AG10803 (cell line): ENCODE measurements at places on chromosomes 16 and 17.
A peak's percentile ranks its signal among the peaks of the same experiment; 100 is the strongest.

DNA sequence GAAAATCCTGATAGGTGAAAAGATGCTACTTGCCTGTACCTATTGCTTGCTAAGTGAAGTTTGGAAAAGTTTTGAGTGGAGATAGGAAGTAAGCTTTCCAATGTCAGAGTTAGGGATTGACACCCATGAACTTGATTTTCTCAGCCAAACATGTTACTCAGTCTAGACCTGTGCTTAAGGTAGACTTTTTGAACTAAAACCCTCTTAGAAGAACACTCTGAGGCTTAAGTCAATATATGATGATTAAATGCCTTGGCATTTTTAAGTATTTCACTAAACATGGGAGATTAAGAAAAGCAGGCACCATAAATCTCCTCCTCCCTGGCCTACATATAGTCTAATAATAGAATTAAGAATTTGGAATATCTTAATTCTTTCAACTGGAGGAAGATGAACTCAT, 785.6 kb upstream of the SOX9 start:
- DNase-seq = peak; percentile 28

DNA sequence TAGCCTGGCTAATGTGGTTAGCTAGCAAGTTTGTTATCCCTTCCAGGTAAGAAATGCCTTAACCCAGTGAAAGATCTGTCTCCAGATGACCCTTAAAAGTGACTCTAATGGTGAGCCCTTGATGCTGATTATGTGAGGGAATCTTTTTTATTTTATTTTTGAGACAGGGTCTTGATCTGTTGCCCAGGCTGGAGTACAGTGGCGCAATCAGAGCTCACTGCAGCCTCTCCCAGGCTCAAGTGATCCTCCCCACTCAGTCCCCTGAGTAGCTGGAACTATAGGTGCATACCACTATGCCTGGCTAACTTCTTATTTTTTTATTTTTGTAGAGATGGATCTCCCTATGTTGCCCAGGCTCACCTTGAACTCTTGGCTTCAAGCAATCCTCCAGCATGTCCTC, 10.8 kb upstream of the HP start:
- DNase-seq = no peak

- peak; percentile 7 for DNase-seq
Observed at GRCh38 chr16:74742051-74742481, 32.6 kb downstream of the FA2H start.

GRCh38 chr17:44105941-44106340, 17.5 kb downstream of the HDAC5 start:
- DNase-seq = no peak

- DNase-seq = peak; percentile 33
Observed at GRCh38 chr16:17194190-17194780, 276.5 kb downstream of the XYLT1 start.

GRCh38 chr17:27492470-27492869, 36.2 kb downstream of the KSR1 start:
- no peak for DNase-seq

DNA sequence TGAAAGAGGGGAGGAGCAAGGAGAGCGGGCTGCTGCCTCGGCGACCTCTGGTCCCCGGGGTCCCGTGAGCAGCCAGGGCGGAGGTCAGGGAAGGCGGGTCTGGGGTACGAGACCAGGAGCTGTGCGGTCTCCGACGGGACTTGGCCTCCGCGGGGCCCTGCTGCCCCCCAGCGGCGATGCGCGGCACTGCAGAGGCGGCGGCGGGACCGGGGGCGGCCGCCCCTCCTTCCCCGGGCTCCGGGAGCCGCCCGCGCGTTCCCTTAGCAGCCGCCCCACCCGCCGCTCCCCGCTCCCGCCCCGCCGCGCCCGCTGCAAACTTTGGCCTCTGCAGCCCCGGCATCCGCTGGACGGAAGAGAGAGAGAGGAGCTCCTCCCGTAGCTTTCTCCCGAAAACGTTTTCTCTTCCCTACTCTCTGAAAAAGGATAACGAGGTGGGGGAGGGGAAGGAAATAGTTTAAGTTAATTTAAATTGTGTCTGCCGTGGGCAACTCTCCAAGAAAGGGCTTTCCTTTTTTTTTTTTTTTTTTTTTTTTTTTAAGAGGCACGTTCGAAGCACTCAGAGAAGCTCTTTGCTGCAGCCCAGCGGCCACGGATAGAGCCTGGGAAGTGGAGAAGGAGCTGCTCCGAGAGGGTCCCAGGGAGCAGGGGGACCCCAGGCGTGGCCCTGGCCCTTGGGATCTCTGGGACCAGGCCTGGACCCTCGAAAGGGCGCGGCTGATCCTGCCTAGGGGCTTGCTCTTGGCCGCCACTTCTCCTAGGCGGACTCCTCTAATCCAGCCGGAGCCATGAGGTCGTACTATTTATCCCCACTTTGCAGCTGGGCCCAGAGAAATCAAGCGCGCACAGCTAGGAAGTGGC, 43.2 kb downstream of the C16orf82 start:
- peak; percentile 60 for DNase-seq

DNA sequence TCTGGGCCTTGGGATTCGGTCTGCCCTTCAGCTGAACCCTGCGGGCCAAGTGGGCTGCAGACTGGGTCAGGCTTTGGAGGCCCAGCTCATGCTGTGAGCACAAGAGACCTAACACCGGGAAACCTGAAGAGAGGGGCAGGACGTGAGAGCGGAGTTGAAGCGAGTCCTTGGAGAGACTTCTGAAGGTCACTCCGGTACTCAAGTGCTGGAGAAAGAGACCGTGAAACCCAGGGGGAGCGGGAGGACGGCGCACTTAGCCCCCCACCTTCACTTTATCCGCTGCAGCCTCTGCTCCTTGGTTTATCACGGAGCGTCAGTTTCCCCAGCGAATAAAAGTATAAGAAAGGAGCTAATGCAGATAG, 361 bp downstream of the UQCRC2 start:
- no peak for DNase-seq

DNA sequence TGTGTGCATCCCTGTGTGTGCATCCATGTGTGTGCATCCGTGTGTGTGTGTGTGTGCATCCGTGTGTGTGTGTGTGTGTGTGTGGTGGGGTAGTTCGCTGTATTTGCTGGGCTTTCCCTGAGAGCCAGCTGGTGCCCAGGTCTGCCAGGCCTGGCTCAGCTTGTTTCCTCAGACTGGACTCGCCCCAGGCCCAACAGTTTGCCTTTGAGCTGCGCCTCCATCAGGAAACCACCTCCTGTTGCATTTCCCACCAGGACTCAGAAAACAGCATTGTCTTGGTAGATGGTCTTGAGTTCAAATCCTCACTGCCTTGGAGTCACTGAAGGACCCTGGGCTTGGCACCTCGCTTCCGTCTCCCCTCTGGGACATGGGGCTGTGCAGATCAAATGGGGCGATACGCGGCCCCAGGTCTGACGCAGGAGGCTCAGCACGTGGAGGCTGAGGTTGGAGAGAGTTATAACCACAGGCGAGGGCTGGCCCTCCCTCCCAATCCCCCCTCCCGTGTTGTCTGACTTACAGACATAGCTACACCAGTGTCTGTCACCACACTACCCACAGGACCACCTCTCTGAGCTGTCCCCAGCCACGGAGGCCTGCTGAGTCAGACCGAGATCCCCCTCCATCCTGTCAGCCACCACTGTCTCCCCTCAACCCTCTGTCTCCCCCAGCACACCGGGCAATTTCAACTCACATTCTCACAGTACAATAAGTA, 4.7 kb downstream of the ITGAE start:
- no peak for DNase-seq

GRCh38 chr17:78256707-78257591, 25.5 kb downstream of the TMEM235 start:
- DNase-seq = no peak

DNA sequence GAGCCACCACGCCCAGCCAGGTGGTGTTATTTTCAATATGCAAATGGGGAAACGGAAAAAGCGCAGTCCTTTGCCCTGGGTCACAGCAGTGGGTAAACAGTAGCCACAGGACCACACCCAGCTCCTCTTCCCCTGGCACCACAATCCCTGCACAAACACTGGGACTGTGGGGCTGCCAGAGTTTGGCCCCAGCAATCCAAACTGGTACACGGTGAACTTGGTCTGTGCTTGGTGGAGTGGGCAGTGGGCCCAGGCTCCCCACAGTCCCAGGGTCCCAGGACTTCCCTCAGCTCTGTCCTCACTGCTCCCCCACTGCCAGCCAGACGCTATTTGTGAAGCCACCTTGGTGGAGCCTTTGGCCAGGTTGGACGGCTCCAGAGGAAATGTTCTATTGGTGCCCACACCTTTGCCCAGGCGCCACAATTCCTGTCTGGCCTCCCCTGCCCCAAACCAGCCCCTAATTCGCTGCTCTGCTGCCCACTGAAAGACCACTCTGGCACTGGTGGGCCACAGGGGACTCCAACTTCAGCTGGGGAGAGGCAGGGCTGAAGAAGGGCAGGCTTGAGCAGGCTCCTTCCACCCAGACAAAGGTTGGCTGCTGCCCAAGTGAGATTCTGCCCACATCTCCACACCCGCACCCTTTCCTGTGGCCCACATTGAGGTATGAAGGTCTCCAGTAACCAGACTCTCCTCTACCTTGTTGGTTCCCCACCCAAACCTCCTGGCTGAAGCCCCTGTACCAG, 2.1 kb downstream of the CHAD start:
- no peak for DNase-seq

DNA sequence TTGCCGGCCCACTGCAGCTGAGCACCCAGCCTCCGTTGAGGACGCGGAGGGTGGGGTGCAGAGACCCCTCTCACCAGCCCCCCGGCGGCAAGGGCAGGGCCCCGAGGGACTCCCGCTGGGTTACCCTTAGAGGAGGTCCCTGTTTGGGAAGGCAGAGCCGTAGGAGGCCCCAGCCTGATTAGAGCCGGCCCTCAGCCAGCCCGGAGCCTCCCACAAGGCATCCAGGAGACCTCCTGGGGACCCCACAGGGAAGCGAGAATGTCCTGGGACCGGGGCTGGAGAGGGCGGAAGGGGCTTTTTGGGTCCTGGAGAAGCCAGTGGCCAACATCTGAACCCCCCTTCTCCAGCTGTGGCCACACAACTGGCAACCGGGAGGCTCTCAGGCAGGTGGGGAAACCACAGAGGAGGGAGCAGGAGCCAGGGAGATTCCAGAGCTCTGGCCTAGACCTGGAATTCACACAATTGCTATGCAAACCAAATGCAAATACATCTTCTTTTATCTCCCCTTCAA, 21.7 kb upstream of the SP6 start:
- no peak for DNase-seq

GRCh38 chr17:5118219-5118618, 2.4 kb downstream of the USP6 start:
- DNase-seq = no peak

GRCh38 chr17:36481829-36482228, 4.7 kb upstream of the ZNHIT3 start:
- DNase-seq = no peak

GRCh38 chr17:7562208-7562605, 488 bp downstream of the SENP3 start:
- no peak for DNase-seq

DNA sequence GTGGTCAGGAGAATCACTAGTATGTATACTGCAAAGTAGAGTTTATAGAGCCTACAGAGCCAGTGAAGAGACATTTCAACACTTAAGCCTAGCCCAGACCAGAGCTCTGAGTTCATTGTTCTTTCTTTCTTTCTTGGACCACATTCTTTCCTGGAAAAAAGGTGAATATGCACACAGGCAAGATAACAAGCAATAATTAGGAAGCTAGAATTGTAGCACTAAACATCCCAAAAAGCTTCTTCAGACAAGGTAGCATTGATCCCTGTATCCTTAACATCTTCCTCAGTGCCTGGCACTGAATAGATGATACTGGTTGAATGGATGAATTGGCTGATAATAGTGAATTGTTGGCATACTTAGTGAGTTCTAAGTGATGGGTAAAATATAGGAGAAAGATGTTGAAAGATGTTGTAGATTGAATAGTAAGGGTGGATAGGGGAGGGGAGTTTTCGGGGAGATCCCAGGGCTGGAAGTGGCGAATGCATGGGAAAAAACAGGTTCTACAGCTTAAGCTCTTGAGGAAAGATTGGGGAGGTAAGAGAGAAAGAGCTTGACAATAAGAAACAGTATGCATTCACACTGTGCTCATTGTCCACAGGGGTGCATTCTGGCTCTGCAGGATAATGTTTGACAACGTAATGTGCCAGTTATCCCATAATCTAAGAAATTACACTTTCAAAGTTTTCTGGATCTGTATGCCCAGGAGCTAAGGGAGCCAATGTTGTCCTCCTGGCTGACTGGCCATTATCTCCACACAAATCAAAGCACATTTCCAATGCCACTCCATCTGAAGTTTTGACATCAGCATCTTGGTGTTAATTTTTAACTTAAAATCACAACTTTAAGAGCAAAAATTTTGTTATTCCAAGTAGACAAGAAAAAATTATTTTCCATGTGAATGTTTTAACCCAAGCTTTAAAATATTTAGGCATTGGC, 35.6 kb downstream of the TUBD1 start:
- DNase-seq = no peak

DNA sequence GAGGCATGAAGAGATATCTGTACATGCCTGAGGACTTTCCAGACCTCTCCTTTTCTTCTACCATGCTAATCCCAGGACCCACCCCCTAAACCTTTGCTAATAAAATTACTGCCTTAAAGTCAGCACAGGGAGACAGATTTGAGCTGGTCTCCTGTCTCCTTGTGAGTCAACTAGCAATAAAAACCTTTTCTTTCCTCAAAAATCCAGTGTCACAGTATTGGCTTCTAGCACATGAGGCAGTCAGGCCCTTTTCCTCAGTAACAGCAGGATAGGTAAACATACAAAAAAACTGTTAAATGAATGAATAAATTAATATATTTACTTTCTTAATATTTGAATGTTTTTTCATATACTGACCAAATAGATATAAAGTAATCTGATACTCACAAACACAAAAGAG, 41.3 kb downstream of the ABCA10 start:
- no peak for DNase-seq

- peak; percentile 15 for DNase-seq
Observed at GRCh38 chr17:79706931-79707850, 23.6 kb upstream of the ENPP7 start.

GRCh38 chr16:11224096-11224893, 31.7 kb downstream of the SOCS1 start:
- no peak for DNase-seq

- DNase-seq = no peak
Observed at GRCh38 chr16:50820225-50820624, 78.3 kb downstream of the CYLD start.

DNA sequence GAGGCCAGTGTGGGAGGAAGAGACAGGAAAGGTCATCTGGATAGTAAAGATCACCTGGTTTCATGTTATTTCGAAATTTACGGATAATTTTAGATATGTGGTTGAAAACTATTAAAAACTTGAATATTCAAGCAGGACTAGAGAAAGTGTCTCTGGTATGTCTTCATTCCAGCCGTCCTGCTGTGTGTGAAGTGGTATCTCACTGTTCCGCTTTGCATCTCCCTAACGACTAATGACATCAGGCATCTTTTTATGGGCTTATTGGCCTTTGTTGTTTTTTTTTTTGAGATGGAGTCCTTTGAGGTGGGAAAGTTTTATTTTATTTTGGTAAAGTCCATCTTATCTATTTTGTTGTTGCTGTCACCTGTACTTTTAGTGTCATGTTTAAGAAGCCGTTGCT, 214.4 kb upstream of the CHMP6 start:
- no peak for DNase-seq
